ENCODE measurements at places on chromosomes 16 and 17.

DNA sequence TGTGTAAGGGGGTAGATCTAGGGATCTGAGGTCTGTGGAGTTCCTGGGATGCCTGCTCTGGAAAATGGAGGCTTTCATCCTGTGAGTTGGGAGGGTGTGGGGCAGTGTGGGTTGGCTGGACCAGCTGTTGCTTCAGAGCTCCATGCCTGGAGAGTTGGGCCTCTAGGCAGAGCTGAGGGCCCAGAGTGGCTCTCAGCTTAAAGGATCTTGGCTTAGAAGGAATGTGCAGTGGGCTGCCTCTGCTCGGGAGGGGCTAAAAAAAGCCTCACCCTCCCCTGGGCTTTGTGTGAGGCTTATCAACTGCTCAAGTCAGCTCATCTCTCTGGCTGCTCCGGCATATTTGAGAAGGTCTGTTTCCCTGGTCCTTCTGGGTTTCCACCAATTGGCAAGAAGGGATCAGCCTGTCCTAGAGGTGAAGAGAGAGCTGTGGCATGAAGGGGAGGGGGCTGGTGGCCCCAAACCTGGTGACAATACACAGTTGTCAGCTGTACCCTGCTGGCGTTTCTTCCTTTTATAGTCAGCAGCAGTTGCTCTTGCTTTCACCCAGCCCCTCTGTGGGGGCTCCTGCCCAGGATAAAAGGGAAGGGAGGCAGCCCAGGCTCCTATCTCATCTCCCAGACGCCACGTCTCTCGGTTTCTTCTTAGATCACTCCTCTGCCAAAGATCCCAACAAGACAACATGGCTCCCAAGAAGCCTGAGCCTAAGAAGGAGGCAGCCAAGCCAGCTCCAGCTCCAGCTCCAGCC, at the start of gene MYL4:
Gene MYL4, plus strand, starts transcription at position 605 of the 745 bp plus-strand sequence. Its CDS starts 75 bp downstream, at position 680.
- no peak for DNase-seq

- DNase-seq = no peak
These were observed 29.6 kb downstream of the ENDOV start for GRCh38 chr17:80444644-80444979.

DNA sequence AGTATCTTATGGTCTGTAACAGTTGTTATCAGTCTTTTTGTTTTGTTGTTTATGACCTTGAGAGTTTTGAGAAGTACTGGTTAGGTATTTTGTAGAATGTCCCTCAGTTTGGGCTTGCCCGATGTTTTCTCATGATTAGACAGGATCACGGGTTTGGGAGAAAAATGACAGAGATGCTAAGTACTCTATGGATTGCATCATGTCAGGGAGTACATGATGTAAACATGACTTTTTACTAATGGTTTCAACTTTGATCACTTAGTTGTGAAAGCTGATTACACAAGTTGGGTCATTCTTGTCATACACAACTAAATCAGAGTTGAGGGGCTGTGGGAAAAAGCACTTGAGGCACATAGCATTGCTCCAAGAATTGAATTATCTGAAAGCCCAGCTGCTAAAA, 94.7 kb upstream of the SIAH1 start:
- DNase-seq = no peak

GRCh38 chr16:73159296-73159695, 111.4 kb upstream of the ZFHX3 start:
- DNase-seq = no peak

GRCh38 chr16:67415872-67416793, at the start of gene ZDHHC1:
Gene ZDHHC1, minus strand, starts transcription at chr16:67416477. Its CDS starts 8,702 bp downstream, at chr16:67407775.
- DNase-seq = peak; percentile 57

Data from natural killer cell (primary cell).